ENCODE measurements at places on chromosomes 5 and 9.

- DNase-seq = no peak
These were observed 169.4 kb upstream of the CCNH start for GRCh38 chr5:87582149-87582548.

GRCh38 chr5:160651692-160652645 is 200.0 kb downstream of the ATP10B start:
- DNase-seq = no peak

DNA sequence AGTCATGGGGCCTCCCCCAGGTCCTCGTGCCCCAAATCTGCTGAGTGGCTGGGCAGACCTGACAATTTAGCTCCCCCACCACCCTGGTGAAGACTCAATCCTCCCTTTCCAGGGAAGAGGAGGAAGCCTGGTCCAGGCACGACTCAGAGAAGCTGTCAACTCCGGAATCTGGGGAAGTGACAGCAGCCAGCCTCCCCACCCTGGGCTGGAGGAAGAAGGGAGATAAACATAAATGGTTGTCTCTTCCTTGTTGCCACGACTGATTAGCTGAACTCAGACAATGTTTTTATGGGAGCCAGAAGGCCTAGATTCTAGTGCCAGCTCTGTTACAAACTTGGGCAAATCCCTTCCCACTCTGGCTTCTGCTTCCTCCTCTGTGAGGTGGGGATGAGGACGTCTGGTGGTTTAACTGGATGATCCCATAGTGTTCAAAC is 15.4 kb downstream of the CCDC69 start:
- DNase-seq = no peak

- DNase-seq = no peak
These were observed 32.2 kb upstream of the LARP1 start for GRCh38 chr5:154722936-154723335.

DNA sequence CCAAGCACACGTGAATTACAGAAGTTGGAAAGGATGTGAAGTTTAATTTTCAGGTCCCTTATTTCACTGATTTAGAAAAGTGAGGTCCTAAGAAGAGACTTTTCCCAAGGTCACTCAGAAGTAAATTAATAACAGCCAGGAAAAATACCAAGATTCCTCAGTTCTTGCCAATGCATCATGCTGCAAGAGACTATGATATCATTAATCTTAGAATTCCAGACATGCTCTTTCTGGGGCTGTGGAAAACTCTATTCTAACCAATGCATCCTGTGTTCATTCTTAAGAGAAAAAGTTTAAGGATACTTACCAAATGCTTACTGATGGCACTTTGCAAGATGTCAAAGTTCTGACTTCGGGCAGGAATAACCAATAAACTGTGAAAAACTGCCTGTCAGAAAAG is 42.8 kb downstream of the TEX10 start:
- no peak for DNase-seq

DNA sequence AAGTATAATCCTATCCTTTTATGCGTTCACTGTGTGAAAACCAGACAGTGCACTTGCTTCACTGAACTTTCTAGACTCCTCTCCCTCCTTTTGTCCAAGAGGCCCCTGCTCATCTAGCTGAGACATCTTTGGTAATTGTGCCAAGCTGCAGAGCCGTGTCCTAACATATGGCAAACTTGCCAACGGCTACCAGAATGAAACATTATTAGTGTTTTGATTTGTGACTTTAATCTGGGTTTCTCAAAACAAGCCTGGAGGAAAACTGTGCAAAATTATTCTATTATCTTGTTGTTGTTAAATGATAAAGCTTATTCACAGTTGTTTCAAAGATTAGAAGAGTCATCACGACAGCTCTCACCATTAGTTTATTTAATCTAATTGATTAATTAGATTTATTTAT is 79.0 kb upstream of the RETREG1 start:
- DNase-seq = no peak

DNA sequence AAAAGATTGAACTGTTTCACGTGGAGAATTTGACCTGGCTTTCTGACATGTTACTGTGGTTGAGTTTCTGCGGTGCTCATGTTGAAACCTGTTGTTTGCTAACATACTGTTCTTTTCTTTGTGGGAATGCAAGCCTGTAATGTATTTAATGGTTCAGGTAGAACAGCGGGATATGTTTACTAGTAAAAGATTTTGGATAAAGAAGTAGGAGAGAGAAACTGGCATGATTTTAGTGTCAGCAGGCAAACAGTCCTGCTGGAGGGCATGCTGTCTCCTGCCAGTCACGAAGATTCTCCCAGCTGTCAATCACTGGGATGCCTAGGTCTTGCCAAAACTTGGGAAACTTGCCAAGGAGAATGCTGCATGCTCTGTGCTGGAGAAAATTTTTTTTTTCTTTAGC is 263.5 kb downstream of the TAF11L14 start:
- DNase-seq = no peak

- no peak for DNase-seq
These were observed 227.2 kb downstream of the PDZD2 start for GRCh38 chr5:31866166-31866565.

DNA sequence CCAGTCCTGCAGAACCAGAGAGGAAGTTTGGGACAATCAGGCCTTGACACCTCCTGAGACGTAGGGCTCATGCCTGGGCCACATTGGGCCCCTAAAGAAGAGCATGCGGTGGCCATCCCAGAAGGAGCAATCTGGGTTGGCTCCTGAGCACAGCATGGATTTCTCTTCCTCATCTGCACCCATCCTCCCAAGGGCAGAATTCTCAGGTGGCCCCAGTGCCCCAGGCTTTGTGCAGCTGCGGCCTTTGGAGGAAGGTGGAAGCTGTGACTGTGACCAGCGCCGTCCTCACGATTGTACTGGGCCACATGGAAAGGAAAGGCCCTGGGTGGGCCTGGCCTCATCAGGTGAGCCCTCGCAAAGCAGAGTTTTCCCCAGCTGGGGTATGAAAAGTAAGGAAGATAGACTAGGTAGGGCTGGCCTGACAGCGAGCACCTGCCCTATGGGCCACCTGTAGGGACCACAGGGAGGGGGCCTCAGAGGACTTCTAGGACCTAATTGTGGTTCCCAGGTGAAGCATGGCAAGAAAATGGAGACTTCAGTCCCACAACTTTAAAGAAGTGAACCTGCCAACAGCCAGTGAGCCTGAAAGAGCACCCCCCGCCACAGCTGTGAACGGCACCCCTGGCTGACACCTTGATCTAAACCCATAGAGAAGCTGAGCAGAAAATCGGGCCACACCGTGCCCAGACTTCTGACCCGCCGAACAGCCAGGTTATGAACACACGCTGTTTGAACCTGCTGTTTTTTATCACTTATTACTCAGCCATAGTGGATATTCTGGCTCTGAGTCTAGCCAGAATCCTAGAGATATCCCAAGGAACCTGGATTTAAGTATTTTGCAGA is 164.1 kb downstream of the IRX2 start:
- no peak for DNase-seq

DNA sequence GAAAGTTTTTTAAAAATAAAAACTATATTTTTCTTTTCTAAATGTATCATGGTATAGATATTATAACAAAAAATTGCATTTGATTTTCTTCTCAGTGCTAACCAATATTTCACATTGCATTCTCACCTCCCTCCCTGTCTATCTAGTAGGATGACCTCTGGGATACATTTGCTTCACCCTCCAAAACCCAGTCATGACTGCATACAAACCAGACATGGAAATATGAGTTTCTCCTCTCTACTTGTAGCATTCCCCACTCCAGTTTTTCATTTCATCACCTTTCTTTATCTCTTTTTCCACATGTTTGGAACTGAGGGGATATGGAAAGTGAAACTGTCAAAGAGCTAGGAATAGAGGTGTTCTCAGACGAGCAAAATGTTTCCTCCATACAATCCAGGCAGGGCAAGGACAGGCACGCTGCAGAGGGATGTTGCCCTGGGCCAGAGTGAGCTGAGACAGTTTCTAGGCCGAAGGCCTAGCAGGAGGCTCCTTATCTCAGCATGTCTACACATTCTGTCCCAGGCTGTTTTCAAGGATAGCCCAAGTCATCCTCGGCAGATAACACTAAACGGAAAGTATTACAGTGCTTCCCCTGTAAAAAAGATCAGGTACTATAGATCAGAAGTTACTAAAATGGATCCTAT is 46.7 kb downstream of the MEF2C start:
- DNase-seq = no peak

DNA sequence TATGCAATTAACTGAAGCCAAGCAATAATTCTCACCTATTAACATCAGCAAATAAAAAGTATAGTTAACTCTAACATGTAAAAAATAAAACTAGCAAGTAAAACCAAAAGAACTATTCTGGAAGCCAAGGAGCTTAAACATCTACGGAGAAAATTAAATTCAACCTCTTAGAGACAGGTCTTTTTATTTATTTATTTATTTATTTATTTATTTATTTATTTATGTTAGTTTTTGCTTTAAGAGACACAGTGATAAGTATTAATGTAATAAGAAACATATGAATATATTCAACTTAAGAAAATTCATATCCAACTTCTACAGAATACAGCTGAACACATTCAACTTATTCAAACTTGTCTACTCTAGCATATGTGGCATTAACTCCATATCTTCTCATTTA is 472.1 kb upstream of the IZUMO3 start:
- no peak for DNase-seq

GRCh38 chr9:133477992-133478850 is 678 bp downstream of the SLC2A6 start:
- DNase-seq = no peak

- no peak for DNase-seq
These were observed 84.2 kb downstream of the ARL15 start for GRCh38 chr5:54226215-54226614.

DNA sequence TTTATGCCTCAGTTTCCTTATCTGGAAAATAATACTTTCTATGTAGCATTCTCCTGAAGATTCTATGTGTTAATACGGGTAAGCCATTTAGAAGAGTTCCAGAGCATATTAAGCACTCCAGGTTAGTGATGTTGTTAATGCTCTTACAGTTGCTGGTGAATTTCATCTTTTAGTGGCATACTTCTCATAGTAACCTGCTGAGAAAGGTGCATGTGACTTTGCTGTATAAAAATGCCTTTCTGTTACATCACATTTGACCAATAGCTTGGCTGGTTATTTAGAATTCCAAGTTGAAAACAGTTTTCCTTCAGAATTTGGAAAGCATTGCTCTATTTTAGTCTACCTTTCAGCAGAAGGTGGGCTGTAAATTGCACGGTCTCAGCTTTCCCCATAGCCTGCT is 27.2 kb downstream of the GCNT1 start:
- no peak for DNase-seq

DNA sequence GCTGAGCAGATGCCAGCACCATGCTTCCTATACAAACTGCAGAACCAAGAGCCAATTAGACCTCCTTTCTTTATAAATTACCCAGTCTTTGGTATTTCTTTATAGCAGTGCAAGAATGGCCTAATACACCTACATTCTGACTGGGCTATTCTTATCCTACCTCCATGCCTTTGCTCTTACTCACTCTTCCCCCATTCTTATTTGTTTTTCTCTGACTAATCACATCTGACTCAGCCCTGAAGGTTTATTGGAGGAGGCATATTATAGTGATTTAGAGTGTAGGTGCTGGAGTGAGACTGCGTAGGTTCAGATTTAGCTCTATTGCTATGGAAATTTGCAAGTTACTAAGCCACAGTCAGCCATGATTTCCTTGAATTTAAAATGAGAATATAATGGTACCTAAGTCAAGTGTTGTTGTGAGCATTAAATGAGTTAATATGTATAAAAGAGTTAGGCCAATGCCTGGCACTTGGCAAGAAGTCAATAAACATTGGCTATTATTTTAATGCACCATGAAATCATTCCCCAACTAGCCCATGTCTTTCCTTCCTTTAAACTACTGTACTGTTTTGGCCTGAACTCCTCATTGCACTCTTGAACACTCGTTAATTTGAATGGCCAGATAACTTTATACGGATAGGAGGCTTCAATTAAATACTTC is 531.2 kb upstream of the ZNF608 start:
- no peak for DNase-seq

- DNase-seq = no peak
These were observed 192.0 kb upstream of the PPP1R26 start for GRCh38 chr9:135287627-135288026.

DNA sequence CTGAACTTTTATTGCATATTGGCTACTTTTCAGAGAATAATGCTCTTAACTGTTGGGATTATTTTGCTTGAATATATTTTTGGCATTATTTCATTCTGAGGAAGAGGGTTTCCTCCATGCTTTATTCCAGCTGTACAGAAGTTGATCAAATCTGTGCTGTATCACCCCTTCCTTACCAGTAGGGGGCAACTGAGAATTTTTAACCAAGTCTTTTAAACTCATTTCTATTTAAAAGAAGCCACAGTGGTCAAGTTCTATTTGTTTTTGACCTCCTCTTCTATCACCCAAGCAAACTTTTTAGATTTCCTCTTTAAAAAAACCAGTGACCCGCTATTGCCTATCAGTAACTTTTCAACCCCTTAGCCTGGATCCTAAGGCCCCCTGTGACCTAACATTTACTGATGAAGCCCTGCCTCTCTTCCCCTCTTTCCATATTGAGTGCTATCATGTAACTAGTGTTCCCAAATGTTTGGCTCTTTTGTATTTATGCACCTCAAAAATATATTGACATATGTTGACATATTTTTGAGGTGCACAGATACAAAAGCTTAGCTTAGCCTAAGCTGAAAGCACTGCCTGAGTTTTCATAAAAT is 80.6 kb downstream of the FBXO4 start:
- no peak for DNase-seq

- DNase-seq = no peak
These were observed 44.4 kb upstream of the GRIA1 start for GRCh38 chr5:153445875-153446579.

- no peak for DNase-seq
These were observed 45.0 kb downstream of the SLC6A7 start for GRCh38 chr5:150234576-150235499.

- DNase-seq = no peak
These were observed 191.2 kb downstream of the DAB2IP start for GRCh38 chr9:121842612-121842978.

DNA sequence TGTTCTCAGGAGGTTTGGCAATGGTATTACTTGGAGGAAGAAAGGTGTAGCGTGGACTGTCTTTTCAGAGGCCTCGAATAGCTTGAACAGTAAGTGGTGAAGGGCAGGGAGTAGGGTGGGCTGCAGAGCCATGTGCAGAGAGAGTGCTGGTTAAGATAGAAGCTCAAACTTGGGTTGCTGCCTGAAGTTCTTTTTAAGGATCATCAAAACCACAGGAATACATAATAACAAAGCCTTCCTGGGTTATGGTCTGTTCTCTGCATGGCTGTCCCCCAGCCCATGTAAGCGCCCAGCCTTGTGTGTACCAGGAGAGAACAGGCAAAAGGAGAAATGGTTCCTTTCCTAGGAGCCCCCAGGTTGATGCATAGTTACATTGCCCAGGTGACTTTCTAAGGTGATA is 43.9 kb downstream of the RCL1 start:
- DNase-seq = no peak

GRCh38 chr9:93132287-93132927 is 1.6 kb downstream of the NINJ1 start:
- no peak for DNase-seq

DNA sequence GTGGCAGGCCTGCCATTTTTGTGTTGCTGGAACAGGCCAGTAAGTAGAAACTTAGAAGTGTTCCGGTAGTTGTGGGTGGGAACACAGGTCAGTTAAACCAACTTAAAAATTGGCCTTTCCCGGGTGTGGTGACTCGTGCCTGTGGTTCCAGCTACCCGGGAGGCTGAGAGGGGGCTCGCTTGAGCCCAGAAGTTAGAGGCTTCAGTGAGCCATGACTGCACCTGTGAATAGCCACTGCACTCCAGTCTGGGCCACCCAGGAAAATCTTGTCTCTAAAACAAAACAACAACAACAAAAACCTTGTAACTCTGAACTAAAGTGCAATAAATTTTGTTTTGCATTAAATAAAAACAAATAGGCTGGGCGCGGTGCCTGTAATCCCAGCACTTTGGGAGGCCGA is 1.4 kb upstream of the NHP2 start:
- DNase-seq = no peak
